Posterior cingulate gyrus (tissue), 11 donors: ENCODE measurements at places on chromosomes 16 and 17.
A peak's percentile ranks its signal among the peaks of the same experiment; 100 is the strongest.

GRCh38 chr16:11165894-11166665 is 89.9 kb downstream of the SOCS1 start:
- DNase-seq = peak; percentile 14

- no peak for DNase-seq
Measured at GRCh38 chr17:2374549-2375285, 26.1 kb downstream of the MNT start.

DNA sequence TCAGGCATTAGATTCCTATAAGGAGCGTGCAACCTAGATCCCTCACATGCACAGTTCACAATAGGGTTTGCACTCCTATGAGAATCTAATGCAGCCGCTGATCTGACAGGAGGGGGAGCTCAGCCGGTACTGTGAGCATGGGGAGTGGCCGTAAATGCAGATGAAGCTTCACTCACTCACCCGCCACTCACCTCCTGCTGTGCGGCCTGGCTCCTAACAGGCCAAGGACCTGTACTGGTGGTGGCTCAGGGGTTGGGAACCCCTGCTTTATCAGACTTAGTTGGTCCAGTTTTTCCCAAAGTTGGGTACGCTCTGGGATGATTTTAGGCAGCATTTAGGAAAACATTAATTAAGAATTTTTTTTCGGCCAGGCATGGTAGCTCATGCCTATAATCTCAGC is 103.8 kb downstream of the MARF1 start:
- no peak for DNase-seq

- DNase-seq = no peak
Measured at GRCh38 chr16:48158296-48158695, 2.5 kb upstream of the ABCC12 start.

DNA sequence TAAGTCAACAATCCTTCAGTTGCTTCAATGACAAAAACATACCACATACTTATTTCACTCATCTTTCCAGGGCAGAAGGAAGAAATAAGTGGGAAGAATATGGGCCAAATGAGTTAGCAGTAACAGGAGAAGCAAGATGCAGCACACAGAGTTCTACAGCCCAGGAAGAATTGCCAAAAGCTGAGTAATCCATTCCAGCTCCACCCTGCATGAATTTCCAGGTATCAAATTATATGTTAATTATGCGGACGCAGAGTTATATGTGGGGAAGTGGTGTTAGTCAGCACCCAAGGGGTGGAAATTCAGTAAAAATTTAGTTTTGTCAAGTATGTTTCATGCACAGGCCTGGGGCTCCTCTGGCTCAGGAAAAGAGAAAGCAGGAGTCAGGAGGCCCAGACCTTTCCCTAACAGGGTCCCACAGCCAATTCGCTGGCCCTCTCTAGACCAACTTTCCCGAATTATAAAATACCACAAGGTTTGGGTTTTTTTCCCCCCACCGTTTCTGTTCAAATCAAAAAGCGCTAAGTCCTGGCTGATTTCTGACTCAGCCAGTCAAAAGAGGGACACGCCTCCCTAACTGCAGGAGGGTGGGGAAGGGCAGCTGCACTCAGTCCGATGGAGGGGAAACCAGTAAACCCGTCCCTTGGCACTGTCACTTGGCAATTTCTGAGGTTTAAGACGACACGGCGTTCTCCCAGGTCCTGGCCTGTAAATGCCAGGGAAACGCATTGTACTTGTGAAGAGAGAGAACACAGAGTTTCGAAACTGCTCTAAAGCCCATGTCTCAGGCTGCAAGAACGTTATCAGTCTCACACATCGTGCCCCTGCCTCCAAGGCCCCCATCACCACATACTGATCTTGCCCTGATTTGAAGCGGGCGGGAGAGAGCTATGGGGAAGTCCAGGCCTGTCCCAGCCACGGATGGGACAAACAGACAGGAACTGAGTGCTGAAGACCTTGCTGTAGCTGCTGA is 58.1 kb downstream of the ZFHX3 start:
- no peak for DNase-seq

DNA sequence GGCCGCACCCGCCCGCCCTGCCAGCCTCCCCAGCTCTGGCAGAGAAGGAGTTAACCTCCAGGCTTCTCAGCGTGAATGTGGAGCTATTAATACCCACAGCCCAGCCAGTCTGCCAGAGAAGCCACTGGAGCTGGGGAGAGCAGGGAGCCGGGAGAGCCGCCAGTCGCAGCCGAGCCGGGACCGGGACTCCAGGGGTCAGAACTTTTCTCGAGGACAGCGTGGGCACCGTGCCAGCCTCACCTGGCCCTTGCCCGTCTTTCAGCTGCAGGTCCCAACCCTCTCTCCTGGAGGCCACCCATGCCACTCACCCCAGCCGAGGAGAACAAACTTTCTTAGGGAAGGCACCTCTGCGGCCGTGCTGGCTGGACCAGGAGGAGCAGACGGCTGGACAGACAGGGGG is 33.8 kb upstream of the SBK1 start:
- no peak for DNase-seq

GRCh38 chr17:49089094-49089493 is 43.5 kb upstream of the B4GALNT2 start:
- no peak for DNase-seq

- DNase-seq = no peak
Measured at GRCh38 chr17:74659889-74660288, 36.4 kb upstream of the CD300E start.

DNA sequence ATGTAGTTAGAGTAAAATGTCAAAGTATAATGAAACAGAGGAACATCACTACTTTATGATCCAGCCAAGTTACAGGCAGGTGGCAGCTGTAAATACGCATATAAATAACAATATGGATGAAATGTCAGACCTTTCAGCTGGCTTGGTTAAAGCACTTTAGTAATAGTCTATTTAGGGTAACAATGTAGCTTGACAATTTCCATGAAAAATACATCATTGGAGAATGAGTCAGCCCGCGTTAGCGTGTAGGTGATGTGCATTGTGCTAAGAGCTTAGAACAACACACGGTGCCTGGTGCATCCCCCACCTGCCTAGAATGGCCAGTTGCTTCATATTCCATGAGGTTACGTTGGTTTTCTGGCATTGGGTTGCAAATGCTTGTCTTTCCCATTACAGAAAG is 119.4 kb downstream of the RBFOX1 start:
- DNase-seq = no peak

DNA sequence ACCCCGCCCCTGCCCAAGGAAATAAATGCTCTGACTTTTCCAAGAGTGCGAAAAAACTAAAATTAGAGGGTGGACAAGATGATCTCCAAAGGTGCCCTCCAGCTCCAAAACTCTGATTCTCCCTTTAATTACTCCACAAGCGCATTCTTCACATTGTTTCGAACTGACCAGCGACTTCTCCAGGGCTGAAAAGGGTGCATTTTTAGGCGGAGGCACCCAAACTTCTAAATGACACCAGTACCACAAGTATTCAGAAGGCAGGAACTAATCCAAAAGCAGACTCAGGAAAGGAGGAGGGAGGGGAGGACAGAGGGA is 750 bp downstream of the ZFHX3 start:
- DNase-seq = no peak

GRCh38 chr16:86740906-86741799 is 162.8 kb downstream of the FOXL1 start:
- DNase-seq = no peak

DNA sequence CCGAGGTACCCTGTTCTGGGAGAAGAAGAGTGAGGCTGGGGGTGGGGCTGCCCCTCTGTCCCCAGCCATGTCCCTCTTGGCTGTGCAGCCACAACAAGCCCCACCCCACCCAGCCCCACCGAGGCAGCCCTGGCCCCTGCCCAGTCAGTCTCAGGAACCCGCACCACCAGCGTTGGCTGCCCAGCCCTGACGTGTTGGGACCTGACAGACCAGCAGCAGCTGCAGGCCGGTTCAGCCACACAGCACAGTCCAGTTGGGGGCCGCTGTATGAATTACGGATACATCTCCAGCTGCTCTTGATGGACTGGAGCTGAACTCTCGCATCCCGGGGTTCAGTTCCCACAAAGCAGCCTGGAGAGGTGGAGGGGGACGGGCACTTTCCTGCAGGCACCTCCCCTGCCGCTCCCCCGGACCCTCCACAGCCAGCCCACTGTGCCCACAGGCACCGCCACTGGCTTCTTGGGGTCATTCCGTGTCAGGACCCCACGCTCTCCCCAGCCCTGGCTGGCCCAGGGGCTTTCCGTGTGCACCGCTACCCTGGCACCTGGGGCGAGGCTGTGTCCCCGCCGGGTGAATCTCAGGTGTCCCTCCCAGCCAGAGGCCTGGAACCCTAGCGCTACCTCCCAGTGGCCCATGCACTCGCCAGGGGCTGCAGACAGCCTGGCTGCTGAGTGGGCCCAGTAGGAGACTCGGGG is 7.1 kb downstream of the CDH15 start:
- DNase-seq = no peak

- DNase-seq = no peak
Measured at GRCh38 chr16:21617607-21618006, 18.2 kb downstream of the METTL9 start.

GRCh38 chr16:85357924-85358505 is 245.7 kb upstream of the CIBAR2 start:
- DNase-seq = no peak

DNA sequence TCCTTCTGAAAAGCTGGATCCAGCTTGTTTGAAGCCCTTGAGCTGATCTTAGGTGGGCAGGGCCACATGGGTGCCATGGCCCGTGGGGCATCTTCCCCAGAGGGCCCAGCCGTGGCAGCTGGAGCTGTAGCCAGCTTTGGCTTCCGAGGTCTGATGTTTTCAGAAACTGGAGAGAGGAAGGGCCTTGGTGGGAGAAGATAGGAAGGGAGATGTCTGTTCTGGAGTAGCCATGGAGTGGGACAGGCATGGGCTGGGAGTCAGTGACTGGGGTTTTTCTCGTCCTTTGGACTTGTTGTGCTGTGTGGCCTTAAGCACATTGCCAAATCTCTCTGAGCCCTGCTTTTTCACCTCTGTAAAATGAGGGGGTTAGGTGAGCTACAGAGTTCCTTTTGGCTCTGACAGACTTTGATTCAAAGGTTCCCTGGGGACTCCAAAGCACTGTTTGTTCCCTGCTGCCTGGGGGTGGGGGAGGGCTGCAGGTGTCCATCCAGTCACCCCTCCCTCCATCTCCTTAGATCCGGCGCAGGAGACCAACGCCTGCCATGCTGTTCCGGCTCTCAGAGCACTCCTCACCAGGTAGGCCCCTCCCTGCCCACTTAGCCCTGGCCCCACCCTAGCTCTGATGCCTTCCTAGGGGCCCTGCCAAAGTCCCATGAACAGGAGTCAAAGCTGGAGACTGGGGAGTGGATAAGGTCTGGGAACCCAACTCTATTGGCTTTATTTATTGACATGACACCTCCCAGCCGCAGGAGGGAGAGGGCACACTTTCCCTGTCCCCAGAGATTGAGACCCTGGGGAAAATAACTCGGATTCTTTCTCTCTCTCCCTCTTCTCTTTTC is 2.1 kb downstream of the PPP1R1B start:
- no peak for DNase-seq

DNA sequence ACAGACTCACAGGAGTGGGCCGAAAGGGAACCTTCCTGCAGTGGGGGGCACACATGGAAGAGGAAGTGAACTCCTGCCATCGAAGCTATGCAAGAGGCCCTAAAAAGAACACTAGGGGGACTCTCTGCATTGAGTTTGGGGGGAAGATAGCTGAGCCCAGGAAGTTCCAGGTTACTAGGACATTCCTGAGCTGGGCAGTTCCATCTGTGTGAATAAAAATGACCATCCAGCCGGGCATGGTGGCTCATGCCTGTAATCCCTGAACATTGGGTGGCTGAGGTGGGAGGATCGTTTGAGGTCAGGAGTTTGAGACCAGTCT is 211.8 kb downstream of the ZNF423 start:
- DNase-seq = no peak

DNA sequence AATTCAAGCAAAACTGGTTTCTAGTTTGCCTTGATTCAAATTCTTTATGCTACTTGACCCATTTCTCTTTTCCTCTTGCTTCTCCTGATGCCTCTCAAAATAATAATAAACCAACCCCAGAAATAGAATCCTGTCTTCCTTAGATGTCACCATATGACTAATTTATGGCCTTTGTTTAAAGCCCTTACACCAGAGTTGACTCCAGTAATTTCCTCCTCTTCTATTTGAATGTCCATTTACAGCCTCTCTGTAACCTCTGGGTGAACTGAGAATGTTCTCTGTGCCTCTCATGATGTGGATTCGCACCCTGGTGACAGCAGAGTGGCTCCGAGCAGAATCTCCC is 31.5 kb downstream of the ZFHX3 start:
- DNase-seq = no peak

DNA sequence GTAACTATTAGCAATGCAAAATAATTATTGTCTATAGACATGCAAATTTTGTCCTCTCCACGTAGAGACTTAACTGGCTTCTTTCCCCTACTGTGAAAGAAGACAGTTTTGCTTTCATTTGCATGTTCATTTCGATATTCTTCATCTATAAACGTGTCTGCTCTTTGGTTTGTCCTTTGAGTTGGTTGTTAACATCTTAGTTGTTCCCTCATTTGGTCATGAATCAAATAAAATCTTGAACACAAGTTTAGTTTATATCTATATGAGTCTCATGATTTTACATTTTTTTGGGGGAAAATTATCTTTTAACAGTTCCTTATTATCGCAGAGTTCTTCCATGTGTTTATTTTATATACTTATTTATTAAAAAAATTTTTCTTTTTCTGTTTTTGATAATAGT is 214.4 kb downstream of the UTP18 start:
- DNase-seq = no peak

DNA sequence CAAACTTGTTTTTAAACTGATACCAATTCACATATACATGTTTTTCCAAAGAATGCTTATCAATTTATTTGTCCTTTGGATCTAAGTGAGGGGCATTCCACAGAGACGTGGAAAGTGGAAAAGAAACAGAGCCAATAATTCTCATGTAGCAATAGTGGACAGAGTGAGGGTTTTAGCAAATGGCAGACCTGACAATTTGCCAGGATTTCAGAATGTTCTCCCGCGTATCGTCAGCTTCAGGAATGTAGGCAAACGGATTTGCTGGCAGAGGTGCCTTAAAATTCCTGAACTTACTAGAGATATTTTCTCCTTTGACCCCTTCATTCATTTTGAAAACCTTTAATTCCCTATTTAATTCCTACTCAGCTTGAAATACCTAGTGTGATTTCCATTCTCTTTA is 193.4 kb upstream of the CPHXL start:
- no peak for DNase-seq

GRCh38 chr17:69239611-69240600 is 11.3 kb upstream of the ABCA10 start:
- no peak for DNase-seq

- DNase-seq = peak; percentile 28
Measured at GRCh38 chr17:81821603-81822311, 11.3 kb downstream of the MCRIP1 start.
